ENCODE measurements at places on chromosomes 4 and X. TPM values are rescaled to one million over a fixed set of nuclear protein-coding genes. Genes with fewer than 3 reads are reported as not detected.
A peak's percentile ranks its signal among the peaks of the same experiment; 100 is the strongest.

DNA sequence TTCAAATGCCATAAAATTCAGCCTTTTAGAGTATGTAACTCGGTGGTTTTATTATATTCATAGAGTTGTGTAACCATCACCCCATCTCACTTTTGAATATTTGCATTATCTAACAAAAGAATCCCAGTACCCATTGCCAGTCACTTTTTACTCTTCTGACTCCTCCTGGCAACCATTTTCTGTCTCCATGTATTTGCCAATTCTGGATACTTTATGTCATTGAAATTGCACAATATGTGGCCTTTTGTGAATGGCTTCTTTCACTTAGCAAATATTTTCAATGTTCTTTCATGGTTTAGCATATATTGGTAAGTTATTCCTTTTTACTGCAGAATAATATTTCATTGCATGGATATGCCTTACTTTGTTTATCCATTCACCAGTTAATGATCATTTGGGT, 79.9 kb downstream of the SLIT2 start:
- DNase-seq: no peak

Gene WAS
- 2.9 TPM for total RNA-seq

Gene HGFAC
- 0.32 TPM for total RNA-seq

- DNase-seq: peak; percentile 53
Observed at GRCh38 chrX:22081475-22082092, 49.5 kb downstream of the PHEX start.

Gene TMEM35A
- total RNA-seq: not detected

DNA sequence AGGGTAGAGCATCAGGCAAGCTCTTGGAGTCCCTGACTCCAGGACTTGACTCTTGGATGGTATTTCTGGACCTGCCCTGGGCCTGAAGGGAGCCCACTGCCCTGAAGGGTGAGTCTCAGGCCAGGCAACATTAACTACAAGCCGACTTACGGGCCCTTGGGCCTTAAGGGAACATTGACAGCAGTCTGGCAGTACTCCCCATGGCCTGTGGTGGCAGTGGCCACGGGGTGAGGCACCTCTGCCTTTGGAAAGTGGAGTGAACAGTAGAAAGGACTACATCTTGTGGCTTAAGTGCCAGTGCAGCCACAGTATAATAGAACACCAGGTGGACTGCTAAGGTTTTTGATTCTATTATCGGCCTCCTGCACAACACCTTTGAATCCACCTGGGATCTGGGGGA, 36.3 kb downstream of the SH3BGRL start:
- DNase-seq: no peak

Gene GLRB
- 2.4 TPM for total RNA-seq

DNA sequence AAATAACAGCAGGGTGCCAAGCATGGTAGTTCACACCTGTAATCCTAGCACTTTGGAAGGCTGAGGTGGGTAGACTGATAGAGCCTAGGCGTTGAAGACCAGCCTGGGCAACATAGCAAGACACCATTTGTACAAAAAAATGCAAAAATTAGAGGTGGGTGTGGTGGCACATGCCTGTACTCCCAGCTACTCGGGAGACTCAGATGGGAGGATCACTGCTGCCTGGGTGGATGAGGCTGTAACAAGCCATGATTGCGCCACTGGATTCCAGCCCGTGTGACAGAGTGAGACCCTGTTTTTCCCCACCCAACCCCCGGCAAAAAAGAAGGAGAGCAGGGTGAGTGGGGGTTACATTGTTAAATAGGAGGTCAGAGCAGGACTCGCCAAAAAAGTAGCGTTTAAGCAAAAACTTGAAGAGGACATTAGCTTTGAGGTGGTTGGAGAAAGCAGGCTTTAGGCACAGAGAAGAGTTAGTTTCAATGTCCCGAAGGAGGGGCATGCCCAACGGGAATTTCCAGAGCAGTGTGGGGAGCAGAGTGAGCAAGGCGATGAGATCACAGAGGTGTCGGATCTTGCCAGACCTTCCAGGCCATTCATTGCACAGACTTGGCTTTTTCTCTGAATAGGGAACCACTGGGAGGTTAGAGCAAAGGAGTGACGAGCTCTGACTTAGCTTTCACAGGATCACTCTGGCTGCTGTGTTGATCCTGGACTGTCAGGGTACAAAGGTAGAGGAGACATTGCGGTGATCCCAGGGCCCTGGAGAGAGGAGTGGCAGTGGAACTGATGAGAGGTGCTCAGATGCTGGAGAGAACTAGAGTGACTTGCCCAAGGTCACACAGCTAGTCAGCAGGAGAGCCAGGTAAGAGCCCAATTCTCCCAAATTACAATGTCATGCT, 70.6 kb downstream of the TRAPPC11 start:
- DNase-seq: no peak

Gene GYPE
- total RNA-seq: not detected

DNA sequence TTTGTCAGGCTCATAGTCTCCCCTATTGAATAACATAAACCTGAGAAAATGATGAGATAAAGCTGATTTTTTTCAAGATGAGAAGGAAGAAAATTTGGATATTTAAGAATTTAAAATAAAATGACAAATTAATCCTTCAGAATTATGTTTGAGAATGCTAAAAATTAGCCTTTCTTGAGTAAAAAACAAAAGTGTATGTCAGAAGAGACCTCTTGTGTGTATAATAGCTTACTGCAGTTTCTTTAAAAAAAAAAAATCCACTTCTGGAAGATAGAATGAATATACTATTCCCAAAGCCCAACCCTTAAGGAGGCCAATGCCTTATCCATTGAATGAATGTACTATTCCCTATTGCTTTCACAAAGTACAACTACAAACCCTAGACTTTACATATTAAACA, 281.8 kb downstream of the RAPGEF2 start:
- no peak for DNase-seq

DNA sequence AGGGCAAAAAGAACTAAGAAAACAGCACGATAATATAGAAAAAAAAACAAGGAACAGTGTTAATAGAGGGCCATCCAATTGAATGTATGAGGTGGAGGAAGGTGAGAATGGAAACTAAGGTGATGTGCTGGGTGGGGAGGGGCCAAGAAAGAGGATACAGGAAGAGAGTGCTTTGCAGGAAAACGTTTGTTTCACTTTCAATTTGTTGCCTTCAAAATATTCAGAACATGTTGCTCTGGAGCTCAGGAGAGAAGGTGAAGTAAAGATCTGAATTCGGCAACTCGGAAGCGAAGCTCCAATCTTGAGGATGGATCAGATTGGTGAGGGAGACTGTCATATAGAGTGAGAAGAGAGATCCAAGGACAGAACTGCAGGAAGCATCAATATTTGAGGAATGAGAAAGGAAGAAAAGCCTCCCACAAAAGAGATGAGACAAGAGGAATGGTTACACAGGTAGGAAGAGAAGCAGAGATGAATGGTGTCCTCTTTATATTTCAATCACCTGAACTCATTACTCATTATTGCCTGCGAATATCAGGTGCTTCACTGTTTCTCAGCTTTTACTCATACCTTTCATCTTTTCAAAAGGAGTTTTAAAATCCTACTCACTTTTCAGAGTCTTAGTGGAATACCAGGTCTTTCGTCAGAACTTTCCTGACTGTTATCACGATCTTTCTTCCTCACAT, 14.7 kb upstream of the SEC24D start:
- DNase-seq: no peak

Gene DGKK
- not detected for total RNA-seq

Gene INPP4B
- 10.2 TPM for total RNA-seq

- no peak for DNase-seq
Observed at GRCh38 chr4:53840643-53841042, 223.8 kb downstream of the CHIC2 start.

Gene NSUN7
- not detected for total RNA-seq

DNA sequence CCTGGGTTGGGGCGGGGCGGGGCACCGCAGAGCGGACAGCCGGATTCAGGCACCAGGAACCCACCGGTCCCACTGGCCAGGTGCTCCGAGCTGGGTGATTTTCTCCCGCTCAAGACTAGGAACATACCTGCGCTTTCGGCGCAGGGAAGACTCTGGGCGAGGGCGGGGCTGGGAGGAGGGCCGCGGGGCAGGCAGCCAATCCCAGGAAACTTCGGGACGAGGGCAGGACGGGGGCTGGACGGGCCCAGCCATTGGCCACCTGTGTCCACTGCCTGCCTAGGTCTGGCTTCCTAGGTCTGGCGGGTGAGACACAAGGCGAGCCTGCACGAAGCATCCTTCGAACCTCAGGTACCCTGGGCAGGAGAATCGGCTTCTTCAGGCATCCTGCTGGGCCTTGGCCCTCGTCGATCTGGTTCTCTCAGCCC, 274 bp upstream of the ERVMER34-1 start:
- peak; percentile 52 for DNase-seq

DNA sequence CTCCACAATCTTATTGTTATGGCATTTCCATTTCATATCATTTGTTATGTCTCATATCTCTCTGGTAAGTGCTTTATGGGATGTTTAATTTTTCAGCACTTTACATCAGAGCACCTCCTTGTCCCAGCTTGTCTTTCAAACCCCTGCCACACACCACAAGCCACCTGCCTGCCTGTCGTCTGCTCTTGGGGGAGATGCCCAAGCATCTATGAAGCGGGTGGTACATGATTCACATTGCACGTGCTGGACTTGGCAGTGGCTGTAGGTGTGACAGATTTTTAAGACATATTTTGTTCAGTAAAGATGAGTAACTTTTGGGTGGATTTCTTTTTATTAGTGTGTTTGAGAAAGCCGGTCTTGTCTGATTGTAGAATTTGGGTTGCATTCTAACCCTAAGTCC, 14.2 kb upstream of the SPATA4 start:
- no peak for DNase-seq

Gene ASB12
- total RNA-seq: 22.5 TPM

DNA sequence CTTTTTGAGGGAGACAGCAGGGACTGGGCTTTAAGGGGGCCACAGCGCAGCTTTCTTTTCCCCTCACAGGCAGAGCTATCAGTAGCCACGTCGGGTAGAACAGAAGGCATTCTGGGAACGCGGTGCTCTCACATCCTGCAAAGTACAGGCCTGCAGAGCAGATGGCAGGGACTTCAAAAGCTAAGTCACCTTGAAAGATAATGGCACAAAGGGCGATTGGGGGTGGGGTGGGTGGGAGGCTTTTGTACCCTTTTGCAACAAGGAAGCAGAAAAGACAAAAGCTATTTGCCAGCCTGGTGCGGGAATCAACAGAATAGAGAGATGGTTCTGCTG, 93.9 kb downstream of the PHKA2 start:
- no peak for DNase-seq

DNA sequence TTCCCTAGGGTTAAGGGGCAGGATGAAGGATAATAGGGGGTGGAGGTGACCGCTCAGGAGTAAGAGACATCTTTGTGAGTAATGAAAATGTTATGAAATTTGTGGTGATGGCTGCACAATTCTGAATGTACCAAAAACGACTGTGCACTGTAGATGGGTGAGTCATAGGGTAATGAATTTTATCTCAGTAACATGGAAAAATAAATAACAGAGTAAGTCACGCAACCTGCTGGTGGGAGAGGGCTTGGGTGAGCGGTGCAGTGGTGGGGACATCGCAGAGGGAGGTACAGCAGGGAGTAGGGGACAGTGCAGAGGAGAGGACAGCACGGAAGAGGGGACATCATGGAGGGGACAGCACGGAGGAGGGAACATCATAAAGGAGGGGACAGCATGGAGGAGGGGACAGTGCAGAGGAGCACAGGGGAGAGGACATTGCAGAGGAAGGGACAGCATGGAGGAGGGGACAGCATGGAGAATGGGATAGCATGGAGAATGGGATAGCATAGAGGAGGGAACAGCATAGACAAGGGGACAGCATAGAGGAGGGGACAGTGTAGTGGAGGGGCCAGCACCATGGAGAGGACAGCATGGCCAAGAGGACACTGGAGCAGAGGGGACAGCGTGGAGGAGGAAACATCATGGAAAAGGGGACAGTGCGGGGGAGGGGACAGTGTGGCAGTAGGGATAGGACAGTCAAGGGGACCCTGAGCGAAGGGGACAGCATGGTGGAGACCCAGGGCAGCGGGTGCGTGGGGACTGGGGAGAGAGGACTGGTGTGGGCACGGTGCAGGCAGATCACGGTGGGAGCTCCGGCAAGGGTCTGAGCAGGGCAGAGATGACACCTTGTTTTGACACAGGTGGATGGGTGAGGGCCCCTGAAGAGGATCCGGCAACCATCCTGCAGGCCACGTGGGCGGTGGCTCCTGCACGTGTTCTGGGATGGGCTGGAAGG, 68.5 kb upstream of the MXD4 start:
- DNase-seq: no peak
